K562 (cell line): ENCODE measurements at places on chromosomes 7 and 10. TPM values are rescaled to one million over a fixed set of nuclear protein-coding genes. Genes with fewer than 3 reads are reported as not detected.

GRCh38 chr7:42338916-42339540 is 102.0 kb upstream of the GLI3 start:
- H3K27ac ChIP-seq, result no peak overlapping the region
- no peak for DNase-seq
- H3K4me1 ChIP-seq, result no peaks in the 10 kb centered on the region
- H3K36me3 ChIP-seq, result no peaks in the 10 kb centered on the region
- H3K4me3 ChIP-seq, result no peak overlapping the region
- no peaks in the 10 kb centered on the region for H3K27me3 ChIP-seq

DNA sequence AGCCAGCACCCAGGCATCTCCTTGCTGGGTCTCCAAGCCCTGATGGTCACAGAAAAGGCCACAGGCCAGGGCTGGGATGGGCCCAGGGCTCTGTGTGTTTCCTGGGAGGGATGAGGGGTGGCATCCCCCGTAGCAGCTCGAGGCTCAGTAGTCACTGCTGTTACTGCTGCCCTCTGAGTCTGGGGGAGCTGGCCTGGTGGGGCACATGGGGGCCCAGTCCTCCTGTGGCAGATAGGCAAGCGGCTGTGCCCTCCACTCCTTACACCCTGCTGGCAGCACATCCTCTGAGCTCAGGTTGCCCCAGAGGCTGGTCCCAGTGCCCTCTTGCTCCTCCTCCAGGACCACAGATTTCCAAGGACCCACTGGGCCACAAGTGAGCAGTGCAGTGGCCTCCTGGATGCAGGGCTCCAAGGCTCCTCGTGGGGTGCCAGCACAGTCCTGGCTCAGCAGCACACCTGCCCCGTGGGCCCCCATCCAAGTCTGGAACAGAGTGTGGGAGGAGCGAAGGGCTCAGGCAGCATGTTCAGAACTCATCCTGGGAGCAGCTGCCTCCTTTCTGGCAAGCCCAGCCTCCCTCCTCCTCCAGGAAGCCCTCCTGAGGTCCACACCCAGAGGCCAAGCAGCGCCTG is 31.5 kb upstream of the TUBB8 start:
- H3K27me3 ChIP-seq, result peaks cover 14% of the 10 kb centered on the region
- no peaks in the 10 kb centered on the region for H3K36me3 ChIP-seq
- no peak for DNase-seq
- H3K4me1 ChIP-seq, result peaks cover 8% of the 10 kb centered on the region
- H3K4me3 ChIP-seq, result no peak overlapping the region

CALML3 gene
- not detected in 2 replicates for total RNA-seq

- H3K36me3 ChIP-seq, result no peaks in the 10 kb centered on the region
- peaks cover 8% of the 10 kb centered on the region; the same call in 1 of the 2 replicates for H3K27me3 ChIP-seq
- no peak for DNase-seq
Observed at GRCh38 chr7:72321081-72321480, 91.1 kb downstream of the CALN1 start.

- no peaks in the 10 kb centered on the region for H3K4me1 ChIP-seq
- no peaks in the 10 kb centered on the region for H3K36me3 ChIP-seq
- H3K27ac ChIP-seq, result no peak overlapping the region
- DNase-seq, result peak; percentile 67
- no peaks in the 10 kb centered on the region for H3K27me3 ChIP-seq
Observed at GRCh38 chr7:121547544-121548092, 151.5 kb upstream of the FAM3C start.

DNA sequence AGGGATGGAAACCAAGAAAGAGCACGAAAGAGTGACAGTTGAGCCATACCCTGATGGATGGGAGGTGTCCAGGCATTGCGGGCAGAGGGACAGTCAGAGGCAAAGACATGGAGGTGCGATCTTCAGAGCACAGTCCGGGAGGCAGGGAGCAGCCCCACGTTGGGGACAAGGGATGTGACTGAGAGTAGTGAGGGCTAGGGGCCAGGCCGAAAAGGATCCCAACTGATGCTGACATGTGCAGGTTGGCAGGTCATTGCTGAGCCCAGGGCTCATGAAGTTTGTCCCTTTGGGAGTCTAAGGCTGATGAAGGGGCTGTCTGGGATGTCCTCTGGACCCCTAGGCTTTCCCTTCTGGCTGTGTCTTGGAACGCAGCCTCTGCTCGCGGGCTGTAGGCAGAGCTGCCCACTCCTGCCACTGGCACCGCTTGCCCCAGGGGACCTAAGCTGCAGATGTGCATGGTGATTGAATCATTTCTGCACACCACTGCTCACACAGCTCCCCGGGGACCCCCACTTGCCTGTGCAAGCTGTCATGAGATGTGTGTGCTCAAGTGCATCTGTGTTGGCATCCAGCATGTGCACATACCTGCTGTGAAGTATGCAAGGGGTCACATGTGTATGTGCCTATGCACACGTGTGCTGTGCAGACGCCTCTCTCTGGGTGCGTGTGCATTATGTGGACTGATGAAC is 125.1 kb downstream of the ZMIZ1 start:
- DNase-seq, result no peak
- H3K27ac ChIP-seq, result no peak overlapping the region
- H3K27me3 ChIP-seq, result no peaks in the 10 kb centered on the region
- no peak overlapping the region for H3K4me3 ChIP-seq
- H3K36me3 ChIP-seq, result peaks cover 12% of the 10 kb centered on the region; the same call in 1 of the 3 replicates

- peak overlapping the region; percentile 51 for H3K27ac ChIP-seq
- peaks cover 57% of the 10 kb centered on the region for H3K4me1 ChIP-seq
- 0 out of 3 replicates have a peak, but pooled peaks cover 3% of the 10 kb centered on the region for H3K36me3 ChIP-seq
- no peak for DNase-seq
- no peaks in the 10 kb centered on the region for H3K27me3 ChIP-seq
Observed at GRCh38 chr10:79093658-79094411, 25.1 kb downstream of the ZMIZ1 start.

GRCh38 chr10:120457431-120458172 is 575 bp downstream of the PLPP4 start:
- H3K36me3 ChIP-seq, result no peaks in the 10 kb centered on the region
- H3K27me3 ChIP-seq, result peaks cover 11% of the 10 kb centered on the region
- H3K4me3 ChIP-seq, result no peak overlapping the region
- H3K4me1 ChIP-seq, result peaks cover 12% of the 10 kb centered on the region
